Activated B cell treated with CpG ODN at 0.5 μM for 24 hours (primary cell): ENCODE measurements at places on chromosomes 2 and 18.
A peak's percentile ranks its signal among the peaks of the same experiment; 100 is the strongest.

GRCh38 chr2:118202707-118203303 is 114.5 kb downstream of the INSIG2 start:
- peak; percentile 19 for DNase-seq

DNA sequence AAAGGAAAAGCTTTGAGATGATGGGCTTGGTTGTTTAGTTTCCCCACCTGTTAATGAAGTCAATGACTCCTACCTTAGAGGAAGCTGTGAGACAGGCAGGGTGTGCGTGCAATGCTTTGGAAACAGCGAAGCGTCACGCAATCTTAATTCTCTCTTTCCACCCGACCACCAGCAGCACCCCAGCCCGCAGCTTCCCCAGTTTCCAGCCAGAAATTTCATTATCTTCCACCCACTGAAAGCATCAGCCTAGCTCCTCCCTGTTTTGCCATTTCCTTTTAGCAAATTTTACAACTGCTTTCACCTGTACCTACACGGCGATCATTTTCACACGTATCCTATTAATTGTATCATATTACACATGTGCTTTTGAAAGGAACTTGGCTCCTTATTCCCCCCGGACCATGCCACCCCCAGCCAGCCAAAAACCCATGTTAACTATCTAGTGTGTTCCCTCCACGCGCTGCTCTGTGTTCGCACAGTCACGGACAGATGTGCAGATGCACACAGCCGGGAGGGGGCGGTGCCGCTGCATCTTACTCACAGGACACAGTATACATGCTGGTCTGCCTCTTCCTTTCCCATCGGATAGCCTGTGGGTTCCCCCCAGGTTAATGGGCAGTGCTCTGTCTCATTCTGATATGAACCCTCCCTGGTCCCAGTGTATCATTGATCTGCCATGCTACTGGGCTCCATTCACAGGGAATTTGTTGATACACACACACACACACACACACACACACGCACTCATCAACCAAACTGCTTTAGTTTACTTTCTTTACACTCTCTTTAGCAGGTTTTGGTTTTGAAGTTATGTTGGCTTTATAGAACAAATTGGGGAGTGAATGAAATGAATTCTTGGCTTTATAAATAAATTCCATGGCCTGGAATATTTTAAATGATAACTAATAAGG is 22.4 kb downstream of the CYP27C1 start:
- DNase-seq: no peak

DNA sequence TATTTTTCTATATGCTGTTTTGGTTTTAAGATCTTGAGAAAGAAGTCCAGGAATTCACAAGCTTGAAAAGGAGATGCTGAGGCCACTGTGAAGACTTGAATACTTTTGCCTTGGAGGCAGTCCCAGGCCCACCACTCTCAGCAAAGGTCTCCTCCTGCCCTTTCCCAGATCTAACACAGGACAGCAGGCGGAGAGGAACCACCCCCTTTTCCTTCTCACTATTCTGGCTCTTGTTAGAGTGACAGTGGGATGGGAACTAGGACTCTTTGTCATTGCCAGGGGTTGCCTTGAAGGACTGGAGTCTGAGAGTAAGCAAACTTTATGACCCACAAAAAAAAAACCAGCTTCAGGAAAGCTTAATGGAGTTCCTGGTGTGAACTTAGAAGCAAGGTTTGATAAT is 54.7 kb downstream of the E2F6 start:
- no peak for DNase-seq

DNA sequence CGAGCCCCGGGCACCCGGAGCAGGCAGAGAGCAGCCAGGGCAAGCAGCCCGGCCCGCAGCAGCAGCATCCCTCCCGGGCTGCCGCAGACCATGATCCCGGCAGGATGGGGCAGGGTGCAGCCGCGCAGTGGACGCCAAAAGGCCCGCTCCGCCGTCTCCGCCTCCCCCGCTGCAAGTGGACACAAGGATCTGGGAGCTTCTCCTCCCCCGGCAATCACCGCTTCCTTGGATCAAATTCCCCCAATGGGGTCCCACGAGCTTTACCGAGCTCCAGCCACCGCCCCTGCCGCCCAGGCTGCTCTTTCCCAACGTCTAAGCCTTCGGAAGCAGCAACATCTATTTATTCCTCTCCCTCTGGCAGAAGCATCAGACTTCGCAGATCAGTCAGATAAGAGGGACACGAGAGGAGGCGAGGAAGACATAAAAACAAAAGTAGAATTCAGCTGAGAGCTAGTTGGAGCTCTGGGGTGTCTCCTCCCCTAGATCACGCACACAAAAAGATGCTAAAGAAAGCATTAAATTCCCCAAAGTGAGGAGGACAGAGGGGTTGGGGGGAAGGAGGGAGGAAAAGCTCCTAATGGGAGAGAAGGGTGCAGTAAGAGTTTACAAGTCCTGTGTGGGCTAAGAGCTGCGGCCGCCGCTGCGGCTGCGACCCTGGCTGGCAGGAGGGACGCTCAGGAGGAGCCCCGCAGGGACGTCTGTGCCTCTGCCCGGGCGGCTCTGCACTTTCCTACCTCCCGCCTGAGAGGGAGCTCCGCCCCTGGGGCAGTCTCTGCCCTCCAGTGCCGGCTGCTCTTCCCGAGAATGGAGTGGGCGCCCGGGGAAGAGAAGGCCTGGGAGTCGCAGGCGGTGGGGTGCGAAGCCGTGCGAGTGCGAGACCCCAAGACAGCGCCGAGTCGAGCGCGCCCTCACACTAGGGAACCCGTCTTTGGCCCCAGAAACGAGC is at the start of gene FRZB:
TSS of gene FRZB (minus strand) at position 177 of the 946 bp plus-strand sequence. CDS start at position 92, 85 bp downstream.
- no peak for DNase-seq

GRCh38 chr2:142834021-142834420 is 43.4 kb upstream of the KYNU start:
- DNase-seq: no peak

DNA sequence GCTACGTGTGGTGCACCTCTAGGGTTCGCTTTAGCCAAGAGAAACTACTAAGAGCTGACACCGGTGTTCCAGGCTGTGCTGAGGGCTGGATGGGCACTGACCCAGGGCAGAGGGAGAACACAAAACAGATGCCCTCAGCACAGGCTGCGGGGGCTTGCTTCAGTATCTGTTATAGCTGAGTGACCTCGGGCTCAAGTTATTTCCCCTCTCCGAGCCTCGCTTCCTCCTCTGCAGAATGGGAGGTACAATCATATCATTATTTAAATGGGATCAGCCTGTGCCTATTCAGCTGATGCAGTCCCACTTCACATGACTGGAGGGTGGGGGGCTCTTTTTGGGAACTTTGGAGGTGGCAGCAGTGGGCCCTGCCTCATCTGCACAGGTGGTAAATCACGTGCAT is 156.1 kb upstream of the APCDD1 start:
- peak; percentile 22 for DNase-seq

- DNase-seq: no peak
Measured at GRCh38 chr2:65375723-65376122, 56.7 kb downstream of the SPRED2 start.

- no peak for DNase-seq
Measured at GRCh38 chr2:38274286-38275276, 102.5 kb downstream of the ATL2 start.

- DNase-seq: no peak
Measured at GRCh38 chr2:202095235-202095634, 22.2 kb downstream of the KIAA2012 start.

DNA sequence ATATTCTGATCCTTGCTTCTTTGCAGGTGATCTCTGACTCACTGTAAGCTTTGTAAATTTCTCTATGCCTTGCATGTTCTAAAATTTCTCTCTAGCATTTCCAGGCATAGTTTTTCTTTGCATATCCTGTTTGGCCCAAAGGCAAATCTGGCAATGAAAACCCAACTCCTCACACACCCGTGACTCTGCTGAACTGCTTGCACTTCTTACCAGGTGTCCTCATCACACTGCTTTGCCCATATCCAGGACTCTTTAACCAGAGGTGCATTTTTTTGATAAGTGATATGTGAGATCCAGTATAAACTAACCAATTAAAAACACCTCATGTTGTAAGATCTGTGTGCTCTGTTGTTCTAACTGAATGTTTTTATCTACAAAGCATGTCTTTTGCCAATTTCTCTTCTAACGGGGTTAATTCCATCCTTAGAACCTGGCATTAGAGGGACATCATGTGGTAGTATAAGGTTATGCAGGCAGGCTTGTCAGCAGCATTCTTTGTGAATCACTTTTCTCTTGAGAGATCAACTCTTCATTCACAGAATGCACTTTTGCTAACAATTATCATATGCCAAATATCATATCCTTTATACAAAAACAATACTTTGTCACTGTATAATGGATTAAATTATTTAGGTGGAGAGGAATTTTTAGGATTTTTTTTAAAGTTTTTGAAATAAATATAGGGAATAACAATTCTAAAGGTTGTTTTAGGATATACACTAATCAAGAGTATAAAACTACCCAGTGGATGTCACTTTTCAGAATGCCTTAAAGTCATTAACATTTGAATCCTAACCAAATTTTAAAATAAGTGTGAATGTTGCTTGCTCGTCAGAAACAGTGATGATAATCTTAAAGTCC is 20.8 kb upstream of the TMX3 start:
- DNase-seq: no peak

GRCh38 chr18:10851824-10852319 is 297.5 kb downstream of the PIEZO2 start:
- DNase-seq: no peak

DNA sequence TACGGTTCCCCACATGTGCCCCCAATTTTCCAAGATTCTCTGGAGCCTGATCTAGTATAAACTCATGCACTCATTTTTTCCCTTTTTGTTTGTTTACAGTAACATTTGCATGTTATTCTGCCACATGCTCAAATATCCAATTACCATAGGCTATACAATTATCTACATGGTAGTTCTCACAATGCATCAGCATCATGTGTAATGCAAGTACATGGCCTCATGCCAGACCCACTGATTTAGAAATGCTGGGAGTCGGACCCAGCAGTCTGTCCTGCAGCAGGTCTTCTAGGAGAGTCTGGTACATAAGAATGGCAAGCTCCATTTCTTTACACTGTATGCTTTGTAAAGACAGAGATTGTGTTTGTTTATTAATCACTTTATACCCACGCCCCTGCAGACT is 107.7 kb downstream of the CBLN2 start:
- no peak for DNase-seq

GRCh38 chr2:158509928-158510797 is 53.4 kb downstream of the PKP4 start:
- no peak for DNase-seq

GRCh38 chr2:137846993-137847392 is 117.3 kb upstream of the HNMT start:
- no peak for DNase-seq

- no peak for DNase-seq
Measured at GRCh38 chr18:32468147-32468845, 2.4 kb downstream of the GAREM1 start.

DNA sequence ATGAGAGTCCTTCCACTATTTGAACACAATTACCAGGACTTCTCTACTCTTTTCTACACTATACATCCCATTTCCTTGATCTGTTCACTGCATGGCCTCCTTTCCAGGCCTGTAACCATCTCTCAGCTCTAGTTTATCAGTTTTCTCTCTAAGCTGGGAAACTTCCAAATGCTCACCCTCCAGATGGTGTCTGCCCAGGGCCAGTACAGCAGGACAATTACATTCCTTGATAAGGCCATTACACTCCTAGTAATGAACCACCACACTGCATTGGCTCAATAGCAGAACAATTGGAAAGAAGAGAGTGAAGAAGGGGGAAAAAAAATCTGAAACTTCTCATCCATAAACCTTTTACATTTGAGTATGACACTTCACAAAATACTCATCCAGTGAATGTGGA is 359.1 kb downstream of the ALK start:
- no peak for DNase-seq

- DNase-seq: no peak
Measured at GRCh38 chr2:27130396-27130795, 4.0 kb downstream of the PREB start.

GRCh38 chr2:174343623-174344455 is 9.1 kb downstream of the SP9 start:
- DNase-seq: no peak
